ENCODE measurements at places on chromosomes 2 and 18.

DNA sequence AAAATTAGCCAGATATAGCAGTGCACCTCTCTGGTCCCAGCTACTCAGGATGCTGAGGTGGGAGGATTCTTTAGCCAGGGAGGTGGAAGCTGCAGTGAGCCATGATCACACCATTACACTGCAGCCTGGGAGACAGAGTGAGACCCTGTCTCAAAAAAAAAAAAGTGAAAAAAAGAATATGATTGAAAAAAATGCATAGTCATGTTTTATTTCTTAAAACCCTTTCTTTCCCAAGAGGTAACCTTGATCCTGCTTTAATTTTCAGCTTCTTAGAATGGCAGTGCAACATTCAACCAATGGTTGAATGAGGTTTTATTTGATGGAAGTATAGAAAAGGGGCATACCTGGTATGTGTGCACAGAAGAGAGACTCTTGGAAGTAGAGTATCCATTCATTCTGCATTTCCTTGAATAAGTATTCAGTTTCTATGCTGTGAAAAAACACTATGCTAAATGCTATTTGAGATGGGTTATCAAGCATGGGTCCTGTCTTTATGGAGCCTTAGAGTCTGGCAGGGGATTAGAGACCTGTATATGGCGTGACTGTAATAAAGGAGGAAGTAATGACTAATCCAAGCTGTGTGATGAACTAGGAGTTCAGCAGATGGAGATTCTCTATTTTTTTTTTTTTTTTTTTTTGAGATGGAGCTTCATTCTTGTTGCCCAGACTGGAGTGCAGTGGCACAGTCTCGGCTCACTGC, 146.3 kb downstream of the WDSUB1 start:
- DNase-seq: no peak

DNA sequence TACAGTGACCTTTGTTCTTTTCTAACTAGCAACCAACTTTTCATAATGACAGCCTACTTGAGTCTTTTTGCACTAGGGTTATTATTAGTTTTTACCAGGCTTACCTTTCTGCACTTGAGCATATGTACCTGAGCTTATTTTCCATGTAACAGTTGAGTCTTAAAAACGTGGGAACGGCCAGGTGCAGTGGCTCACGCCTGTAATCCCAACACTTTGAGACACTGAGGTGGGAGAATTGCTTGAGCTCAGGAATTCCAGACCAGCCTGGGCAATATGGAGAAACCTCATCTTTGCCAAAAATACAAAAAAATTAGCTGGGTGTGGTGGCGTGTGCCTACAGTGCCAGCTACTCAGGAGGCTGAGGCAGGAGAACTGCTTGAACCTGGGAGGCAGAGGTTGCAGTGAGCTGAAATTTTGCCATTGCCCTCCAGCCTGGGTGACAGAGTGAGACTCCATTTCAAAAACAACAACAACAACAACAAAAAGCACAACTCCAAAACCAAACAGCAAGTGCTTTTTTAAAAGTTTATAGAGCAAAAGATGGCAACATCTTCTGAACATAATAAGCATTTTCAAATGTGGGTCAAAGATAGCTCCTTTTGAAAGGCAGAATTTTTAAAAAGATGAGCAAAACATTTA, 57.1 kb upstream of the CD28 start:
- DNase-seq: no peak

DNA sequence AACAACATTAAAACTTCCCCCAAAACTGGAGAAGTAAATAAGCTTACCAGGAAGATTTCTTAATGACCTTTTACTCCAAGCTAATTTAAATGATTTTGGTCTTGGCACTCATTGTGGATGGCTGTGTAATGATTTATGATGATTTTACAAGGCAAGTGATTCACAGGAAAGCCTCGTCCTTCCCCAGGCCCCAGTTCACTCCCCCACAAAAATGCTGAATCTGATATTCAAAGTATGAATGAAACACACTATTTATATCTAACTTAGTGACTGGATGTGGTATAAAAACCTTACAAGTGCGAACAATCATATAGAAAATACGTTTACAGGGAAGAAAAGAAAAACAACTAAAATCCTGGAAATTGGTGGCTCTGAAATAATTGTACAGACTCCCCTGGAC, 49.8 kb downstream of the ZNF516 start:
- DNase-seq: no peak

- no peak for DNase-seq
Measured at GRCh38 chr2:28449488-28450395, 46.1 kb upstream of the PLB1 start.

- DNase-seq: no peak
Measured at GRCh38 chr2:207073801-207074678, 91.7 kb downstream of the KLF7 start.

GRCh38 chr2:21687589-21687988, 563.8 kb downstream of the TDRD15 start:
- DNase-seq: no peak

- DNase-seq: no peak
Measured at GRCh38 chr18:35089382-35089781, 48.2 kb downstream of the MAPRE2 start.

DNA sequence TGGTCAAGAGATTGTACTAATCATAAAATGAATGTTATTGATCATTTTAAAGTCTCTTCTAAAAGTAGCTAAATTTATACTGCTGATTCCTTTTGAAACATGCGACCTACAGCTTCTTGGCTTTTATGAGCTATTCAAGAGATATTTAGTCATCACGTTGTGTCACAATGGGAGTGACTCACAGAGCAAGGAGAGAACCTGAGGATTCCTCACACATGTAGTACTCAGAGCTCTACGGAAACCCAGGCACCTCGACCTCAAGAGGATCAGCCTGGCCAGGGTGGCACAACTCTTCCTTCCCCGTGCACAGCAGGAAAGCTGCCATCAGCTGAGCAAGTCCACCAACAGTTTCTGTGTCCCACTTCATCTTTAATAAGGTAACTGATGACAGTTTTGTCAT, at the start of gene DHRS9:
Gene DHRS9, plus strand, starts transcription at position 223 of the 400 bp plus-strand sequence. CDS start 12,019 bp downstream, outside the sequence.
- DNase-seq: no peak

DNA sequence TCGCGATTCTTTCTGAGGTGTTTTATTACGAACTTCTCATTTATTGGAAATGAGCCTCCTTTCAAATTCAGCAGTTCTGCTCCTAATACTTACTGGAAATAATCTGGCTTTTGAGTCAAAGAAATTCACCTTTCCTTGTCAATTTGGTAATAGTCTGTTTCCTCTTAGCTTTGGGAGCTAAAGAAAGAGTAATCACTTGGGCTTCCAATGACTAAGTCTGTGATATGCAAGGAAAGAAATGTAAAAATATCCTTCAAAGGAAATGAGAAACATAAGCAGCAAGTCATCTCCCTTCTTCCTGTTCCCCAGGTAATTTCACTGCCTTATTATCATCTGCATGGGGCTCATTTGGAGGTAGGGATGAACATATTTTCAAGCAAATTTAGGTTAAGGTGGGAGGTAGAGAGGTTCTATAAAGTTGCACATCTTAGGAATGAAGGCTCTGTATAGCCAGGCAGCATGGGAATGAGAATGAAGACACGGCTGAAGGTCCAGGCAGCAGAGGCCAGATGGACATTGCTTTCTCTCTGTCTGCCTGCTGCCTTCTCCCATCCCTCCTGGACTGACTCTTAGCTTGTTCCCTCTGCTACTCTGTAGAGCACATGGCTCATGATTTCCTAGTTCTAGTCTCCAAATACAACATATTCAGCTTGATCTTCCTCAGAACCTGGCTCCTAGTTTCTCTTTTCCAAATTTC, 1.0 kb downstream of the SPP2 start:
- no peak for DNase-seq

DNA sequence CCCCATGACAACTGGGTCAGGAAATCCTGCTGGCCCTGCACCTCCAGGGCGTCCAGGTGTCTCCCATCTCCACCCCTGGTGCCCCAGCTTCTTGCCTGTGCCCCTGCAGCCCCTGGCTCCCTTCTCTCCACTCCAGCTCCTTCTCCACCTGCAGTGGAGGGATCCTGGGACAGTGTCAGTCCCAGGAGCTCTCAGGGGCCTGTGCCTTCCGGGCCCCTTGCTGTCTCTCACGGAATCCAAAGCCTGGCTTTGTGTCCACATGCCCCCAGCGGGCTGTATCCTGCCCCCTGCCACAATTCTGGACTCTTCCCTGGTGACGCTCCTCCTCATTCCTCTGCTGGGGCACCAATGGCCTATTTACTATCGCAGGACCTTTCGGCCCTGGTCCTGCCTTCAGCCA, 58.2 kb downstream of the MYT1L start:
- no peak for DNase-seq

- no peak for DNase-seq
Measured at GRCh38 chr2:203891474-203891873, 23.9 kb downstream of the CTLA4 start.

- no peak for DNase-seq
Measured at GRCh38 chr18:28039078-28039477, 137.9 kb downstream of the CDH2 start.

DNA sequence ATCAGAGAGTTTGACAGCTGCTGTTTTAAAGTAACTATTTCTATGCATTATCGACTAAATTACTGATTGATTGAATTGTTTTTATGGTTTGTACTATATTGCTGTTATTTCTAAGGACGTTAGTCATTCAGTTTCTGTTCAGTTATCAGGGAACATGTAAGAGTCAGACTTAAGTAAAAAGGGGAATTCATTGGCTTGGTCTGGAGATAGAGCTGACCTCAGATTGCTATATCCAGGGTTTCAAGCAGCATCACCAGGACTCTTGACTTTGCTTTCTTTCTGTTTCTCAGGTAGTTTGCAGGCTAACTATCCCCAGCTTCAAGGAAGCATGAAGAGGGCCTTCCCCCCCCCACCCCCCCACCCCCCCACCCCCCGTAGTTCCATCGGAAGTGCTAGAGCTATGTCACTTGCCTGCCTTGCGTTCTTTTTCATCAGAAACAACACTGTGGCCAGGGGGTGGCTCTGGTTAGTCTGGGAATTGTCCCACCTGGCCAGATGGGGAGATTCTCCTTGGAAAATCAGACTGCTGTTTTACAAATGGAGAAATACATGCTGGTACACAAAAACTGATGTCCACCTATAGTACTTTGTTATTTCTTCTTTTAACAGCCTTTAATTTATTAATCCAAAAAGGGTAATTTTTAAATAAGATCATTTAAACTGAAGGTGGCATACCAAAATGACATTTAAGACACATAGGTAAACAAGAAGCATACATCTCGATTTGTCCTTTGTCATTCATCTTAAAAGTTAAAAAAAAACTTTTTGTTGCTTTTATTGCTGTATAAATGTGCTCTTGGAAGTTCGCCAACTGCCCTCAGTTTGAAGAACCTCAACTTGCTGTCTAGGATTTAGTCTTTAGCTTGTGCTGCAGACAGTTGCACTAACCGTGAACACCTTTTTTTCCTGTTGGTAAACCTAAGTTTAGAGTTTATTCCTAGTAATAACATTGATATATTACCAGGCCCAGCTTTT, 9.4 kb downstream of the SMAD4 start:
- no peak for DNase-seq

Measured in retina (tissue), 1 donor.